KG1 (cell line): ENCODE measurements at places on chromosomes 11 and 22.

- DNase-seq: no peak
These were observed 72.9 kb downstream of the TNRC6B start for GRCh38 chr22:40250608-40251007.

GRCh38 chr11:84607975-84608836, 1018.9 kb downstream of the DLG2 start:
- DNase-seq: no peak

- DNase-seq: no peak
These were observed 11.9 kb downstream of the DKK3 start for GRCh38 chr11:11996321-11997048.

GRCh38 chr11:36253238-36253637, 36.0 kb downstream of the COMMD9 start:
- DNase-seq: no peak

DNA sequence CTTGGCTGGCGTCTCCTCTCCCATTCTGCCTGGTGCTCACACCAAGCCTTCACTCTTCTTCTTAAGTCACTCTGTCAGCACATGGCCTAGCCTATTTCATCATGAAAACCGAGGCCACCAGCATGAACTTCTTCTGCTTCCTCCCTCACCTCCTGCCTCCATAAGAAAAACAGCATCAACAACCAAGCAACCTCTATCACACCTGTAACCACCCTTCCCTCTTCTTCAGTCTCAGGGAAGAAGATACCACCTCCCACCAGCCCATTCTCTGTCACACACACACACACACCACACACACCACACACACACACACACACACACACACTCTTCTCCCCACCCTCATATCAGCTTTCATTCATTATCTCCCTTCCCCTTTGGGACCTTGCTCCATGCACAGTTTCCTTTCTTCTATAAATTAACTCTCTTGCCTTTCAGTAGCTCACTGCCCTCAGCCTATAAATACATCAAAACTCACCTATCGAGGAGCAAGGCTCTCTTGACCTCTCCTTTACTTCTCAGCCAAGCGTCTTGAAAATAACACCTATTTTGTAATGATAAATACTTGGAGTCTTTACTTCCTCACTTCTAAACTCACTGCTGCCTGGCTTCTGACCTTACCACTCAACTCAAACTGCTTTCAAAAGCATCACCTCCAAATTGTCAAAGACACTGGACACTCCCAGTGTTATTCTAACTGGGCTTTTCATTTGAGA, 36.6 kb downstream of the SC5D start:
- DNase-seq: no peak

GRCh38 chr11:70220920-70221319, 17.8 kb downstream of the FADD start:
- DNase-seq: no peak

- DNase-seq: no peak
These were observed 205.3 kb downstream of the TBC1D22A start for GRCh38 chr22:46967445-46968358.

DNA sequence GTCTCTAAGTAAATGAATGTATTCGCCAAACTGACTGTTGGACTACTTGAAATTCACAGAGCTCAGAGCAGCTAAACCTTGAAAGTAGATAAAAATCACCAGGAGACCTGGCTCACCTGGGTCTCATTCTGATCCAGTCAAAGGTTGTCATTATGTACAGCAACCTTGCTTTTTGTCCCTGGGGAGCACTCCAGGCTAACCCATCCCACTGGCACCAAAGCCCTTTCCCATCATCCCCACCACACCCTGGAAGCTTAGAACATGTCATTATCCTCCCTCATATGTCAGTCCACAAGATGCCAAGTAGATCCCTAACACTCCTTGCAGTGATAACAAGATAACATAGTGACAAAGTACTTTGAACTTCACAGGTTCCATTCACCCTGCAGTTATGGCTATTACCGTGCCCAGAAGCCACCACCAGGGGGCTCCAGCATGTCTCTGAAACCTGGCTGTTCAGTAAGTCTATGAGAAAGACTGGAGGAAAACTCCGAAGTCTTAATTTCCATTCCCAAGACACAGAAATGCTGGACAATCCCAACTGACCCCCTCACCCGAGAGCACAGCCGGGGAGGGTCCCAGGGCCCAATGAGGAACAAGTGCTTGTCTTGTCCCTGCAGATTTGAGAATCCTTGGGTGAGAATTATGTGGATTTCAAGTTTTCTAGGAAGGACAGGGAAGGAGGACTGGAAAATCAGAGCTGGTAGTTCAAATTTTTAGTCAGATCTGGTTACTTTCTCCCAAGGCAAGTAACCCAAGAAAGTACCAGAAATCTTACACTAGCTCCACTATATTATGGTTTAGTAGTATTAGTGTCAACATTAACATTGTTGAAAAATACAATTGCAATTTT, 43.0 kb upstream of the USP47 start:
- peak; percentile 46 for DNase-seq

- DNase-seq: no peak
These were observed 21.6 kb downstream of the LRRC55 start for GRCh38 chr11:57203359-57203758.

- DNase-seq: no peak
These were observed 19.4 kb upstream of the CCDC179 start for GRCh38 chr11:22879630-22880029.

GRCh38 chr11:28701760-28702449, 593.7 kb downstream of the METTL15 start:
- no peak for DNase-seq

- no peak for DNase-seq
These were observed 44.1 kb downstream of the DCUN1D5 start for GRCh38 chr11:103047837-103048236.

GRCh38 chr11:101867951-101868350, 46.9 kb upstream of the CEP126 start:
- no peak for DNase-seq

DNA sequence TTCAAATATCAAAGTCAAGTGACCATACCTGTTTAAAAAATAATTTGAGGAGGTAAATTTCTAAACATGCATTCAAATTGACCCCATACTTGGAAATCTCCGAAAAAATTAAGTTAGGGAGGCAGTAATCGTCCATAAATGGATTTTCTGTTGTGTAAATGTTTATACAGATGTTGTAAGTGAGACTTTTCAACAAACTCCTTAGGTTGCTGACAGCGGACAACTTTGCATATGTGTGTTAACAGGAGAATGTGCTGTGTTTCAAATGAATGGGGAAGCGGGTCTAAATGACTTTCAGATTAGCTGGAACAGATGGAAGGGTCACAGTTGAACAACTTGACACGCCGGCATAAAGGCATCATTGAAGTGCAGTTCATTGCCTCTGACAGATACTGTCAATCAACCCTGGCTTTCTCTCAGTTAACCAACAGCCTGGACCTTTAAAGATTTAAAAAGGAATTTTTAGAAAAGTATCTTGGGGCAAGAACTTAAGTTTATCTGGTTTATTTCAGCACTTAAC, 98.2 kb upstream of the DBX1 start:
- DNase-seq: no peak

DNA sequence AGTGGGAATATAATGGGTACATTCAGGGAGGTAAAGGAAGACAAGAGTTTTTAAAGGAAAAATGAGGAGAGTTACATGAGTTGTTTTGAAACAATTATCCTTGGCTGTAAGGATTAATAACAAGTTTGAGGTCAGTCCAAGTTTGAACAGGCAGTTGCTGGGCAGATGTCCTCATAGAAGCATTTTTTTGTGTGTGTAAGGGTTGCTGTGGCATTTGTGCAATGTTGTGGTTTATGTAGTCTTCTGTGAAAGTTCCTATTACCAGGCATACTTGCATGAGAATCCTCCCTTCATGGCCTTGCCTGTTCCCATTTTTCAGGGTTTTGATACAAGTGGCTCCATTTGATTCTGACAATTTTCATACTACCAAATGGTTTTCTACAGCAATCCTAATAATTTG, 400.2 kb downstream of the KCNA4 start:
- no peak for DNase-seq

GRCh38 chr22:43540529-43540923, 128.7 kb downstream of the MPPED1 start:
- DNase-seq: no peak

- peak; percentile 30 for DNase-seq
These were observed 7.9 kb downstream of the NCAM1 start for GRCh38 chr11:112968941-112969713.

- no peak for DNase-seq
These were observed 2.8 kb downstream of the RCOR2 start for GRCh38 chr11:63913866-63914830.

GRCh38 chr11:130416906-130417305, 11.5 kb downstream of the ADAMTS8 start:
- no peak for DNase-seq

- DNase-seq: no peak
These were observed 3.1 kb upstream of the UBE2L3 start for GRCh38 chr22:21564411-21564810.

DNA sequence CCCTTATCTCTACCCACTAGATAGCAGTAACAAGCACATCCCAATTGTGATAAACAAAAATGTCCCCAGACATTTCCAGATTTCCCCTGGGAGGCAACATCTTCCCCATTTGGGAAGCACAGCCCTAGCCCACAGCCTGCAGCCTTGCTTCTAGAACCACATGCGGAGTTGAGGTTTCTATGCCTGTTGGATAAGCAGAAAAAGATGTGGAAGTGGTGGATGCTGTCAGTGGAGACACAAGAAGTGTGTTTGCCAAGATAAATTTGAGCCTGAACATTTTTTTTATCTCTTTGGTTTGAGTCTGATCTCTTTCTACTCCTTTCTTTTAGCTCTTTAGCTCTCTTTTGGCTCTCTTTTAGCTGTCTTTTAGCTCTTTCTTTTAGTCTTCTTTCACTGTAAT, 884.5 kb downstream of the NTM start:
- no peak for DNase-seq

GRCh38 chr11:68373815-68374501, 61.6 kb downstream of the LRP5 start:
- no peak for DNase-seq

DNA sequence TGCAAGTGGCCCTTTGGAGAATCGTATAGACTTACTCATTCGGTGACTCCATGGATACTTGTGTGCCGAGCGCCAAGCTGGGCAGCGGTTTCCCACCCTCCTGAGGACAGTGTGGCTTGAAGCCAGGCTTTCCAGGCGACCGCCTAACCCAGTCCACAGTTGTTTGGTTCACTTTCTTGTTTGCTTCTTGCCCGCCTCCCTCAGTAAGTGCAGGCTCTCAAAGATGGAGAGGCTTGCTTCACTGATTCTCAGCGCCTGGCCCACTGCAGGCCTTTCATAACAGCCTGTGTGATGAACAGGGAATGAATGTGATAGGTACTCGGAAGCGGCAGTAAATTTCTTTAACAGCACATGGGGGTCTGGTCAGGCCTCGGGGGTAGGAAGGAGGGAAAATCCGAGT, 11.2 kb upstream of the MDK start:
- no peak for DNase-seq

GRCh38 chr11:67435031-67435726, 2.3 kb downstream of the PTPRCAP start:
- no peak for DNase-seq

DNA sequence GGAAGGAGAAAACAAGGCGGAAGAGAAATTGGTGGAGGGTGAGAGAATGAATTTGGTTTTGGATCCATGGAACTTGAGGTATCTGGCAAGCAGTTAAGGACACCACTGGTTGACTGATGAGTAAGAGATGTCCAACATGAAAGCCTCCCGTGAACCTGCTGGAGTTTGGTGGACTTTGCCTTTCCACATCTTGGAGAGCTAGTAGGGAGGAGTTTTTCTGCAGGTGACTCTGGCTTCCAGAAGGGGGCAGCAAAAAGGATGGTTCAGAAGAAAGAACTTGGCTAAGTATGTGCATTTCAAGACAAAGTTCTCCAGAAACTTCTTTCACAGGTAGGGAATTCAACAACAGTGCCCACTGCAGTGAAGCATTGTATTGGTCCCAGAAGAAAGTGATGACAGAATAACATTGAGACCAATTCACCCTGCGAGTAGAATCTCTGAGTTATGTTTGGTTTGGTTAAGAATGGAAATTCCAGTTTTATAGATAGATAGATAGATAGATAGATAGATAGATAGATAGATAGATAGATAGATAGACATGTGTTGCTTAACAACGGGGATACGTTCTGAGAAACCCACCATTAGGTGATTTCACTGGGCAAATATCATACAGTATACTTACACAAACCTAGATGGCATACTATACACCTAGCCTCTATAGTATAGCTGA, 28.5 kb downstream of the DCDC1 start:
- DNase-seq: no peak

DNA sequence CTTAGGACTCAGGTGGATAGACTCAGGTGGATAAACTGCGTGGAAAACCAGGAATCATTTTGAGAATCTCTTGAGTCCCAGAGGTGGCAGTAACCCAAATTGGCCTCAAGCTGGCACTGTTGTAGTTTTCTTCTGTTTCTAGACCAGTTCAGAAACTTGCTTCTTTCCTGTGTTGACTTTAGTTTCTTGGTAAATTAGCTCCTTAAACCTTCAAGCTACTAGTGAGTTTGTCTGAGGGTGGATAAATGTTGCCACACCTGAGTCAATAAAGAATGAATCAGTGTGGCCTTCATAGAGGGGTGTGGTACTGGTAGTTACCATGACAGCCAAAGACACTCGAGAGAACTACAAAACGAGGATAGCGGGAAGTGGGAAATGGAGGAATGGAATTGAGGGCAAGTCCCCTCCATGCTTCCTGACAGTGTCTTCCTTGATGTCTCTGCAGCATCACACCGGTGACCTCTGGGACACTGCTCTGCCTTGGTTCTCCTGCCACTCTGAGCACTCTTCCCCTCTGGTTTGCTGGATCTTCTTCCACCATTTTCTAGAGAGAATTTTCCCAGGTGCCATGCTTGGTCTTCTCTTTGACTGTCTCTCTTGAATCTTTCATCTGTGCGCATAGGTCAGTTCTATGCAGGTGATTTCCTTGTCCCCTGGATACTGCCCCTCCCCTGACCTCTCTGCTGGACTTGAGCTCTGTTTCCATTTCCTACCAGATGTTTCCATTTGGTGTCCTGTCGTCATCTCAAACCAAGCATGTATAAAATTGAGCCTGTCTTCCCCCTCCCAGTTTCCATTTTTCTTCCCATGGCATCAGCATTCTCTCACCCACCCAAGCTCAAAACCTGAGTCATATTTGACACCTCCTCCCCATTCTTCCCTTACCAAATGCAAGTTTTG, 7.2 kb downstream of the POLD4 start:
- peak; percentile 41 for DNase-seq

DNA sequence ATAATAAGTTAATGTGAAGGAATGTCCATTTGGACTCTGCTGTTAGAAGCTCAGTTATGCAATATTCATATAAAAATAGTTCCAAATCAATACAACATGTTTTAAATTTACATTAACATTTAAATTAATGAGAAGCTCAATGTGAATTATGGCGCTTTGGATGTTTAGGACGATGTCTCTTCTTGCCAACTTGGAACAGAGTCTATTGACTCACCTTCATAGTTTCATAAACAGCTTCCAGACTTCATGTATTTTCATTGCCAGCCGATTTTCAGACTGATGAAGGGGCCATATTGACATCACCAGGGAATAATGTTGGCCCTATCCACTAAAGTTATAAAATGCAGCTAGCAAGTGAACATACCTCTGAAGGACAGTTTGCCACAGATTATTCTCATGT, 1136.2 kb downstream of the LRRC4C start:
- DNase-seq: no peak

- no peak for DNase-seq
These were observed 21.2 kb downstream of the PTPRJ start for GRCh38 chr11:48001438-48002021.
